ENCODE measurements at places on chromosomes 5 and 9.

- DNase-seq: no peak
These were observed 358.8 kb upstream of the TRPC7 start for GRCh38 chr5:136724161-136724560.

- DNase-seq: no peak
These were observed 8.2 kb downstream of the SLC22A4 start for GRCh38 chr5:132302413-132302812.

DNA sequence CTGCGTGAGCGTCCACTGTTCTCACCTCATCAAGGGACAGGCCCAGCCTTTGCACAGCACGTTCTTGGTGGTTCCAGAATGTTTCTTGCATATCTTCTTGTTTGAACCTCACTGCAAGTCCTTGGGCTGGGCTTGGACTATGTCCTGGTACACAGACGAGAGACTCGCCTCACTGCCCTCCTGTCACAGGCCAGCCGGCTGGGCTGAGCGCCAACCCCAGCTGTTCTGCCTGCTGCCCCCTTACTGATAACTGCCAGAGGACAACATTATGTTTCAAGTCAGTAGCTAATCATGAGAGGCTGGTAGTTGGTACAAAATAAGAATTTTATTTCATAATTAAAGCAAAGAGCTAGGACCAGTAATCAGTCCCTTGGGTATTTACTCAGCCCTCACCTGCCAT, 52.8 kb upstream of the LRRTM2 start:
- no peak for DNase-seq

- DNase-seq: peak; percentile 74
These were observed 53.6 kb downstream of the GPR107 start for GRCh38 chr9:130107234-130107861.

DNA sequence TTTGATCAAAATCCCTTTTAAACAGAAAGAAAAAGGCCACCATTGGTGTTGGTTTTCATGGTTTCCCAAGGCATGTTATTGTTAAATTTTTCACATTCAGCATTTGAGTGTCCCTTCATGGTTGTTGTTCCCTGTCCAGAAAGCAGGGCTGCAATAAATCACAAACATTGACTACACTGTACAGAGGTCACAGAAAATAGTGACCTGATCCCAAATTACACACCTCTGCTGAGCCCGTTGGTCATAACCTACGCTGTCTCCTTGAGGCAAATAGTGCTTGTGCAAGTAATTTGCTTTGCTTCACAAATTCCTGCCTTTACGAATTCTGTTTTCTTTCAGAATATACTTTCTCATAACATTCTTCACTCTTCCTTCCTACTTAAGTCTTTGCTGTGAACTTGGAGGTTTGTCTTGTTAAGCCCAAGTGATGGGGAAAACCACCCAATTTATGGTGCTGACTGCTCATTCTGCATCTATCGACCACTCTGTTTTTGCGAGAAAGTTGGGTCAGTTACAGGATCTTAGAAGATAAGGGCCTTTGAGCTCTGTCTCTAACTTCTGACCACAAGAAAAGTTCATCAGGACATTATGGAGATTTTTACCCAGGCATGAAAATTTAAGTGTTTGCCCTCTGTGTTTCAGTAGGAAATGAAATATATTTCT, 16.0 kb downstream of the PIK3R1 start:
- no peak for DNase-seq

- no peak for DNase-seq
These were observed 70.5 kb upstream of the LRRTM2 start for GRCh38 chr5:138945421-138946240.

DNA sequence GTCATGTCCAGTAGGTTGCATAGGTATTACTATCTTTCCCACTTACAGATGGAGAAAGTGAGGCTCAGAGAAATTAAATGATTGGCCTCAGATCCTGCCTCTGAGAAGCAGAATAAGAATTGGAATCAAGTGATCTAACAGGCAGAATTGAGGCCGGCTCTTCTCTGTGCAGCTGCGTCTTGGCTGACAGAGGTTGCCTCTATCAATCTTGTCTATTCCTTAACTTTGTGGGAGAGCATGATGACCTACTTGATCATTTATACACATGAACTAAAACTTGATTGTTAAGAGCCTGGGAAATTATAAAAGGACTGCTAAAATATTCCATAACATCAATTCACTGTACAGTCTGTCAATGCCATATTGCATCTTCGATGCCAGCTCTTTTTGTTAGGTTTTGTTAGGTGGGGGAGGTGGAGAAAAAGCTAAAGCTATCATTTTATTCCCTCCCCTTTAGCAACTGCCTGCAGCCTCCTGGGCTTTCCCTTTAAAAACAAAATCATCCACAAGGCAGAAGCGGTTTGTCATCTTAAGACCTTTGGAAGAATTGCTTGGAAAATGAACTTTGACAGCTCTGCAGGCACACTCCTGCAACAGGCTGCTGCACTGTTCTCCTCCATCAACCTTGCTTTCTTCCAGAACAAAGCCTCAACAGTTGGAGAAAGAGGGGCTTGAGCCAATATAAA, 247.4 kb downstream of the SMARCA2 start:
- no peak for DNase-seq

DNA sequence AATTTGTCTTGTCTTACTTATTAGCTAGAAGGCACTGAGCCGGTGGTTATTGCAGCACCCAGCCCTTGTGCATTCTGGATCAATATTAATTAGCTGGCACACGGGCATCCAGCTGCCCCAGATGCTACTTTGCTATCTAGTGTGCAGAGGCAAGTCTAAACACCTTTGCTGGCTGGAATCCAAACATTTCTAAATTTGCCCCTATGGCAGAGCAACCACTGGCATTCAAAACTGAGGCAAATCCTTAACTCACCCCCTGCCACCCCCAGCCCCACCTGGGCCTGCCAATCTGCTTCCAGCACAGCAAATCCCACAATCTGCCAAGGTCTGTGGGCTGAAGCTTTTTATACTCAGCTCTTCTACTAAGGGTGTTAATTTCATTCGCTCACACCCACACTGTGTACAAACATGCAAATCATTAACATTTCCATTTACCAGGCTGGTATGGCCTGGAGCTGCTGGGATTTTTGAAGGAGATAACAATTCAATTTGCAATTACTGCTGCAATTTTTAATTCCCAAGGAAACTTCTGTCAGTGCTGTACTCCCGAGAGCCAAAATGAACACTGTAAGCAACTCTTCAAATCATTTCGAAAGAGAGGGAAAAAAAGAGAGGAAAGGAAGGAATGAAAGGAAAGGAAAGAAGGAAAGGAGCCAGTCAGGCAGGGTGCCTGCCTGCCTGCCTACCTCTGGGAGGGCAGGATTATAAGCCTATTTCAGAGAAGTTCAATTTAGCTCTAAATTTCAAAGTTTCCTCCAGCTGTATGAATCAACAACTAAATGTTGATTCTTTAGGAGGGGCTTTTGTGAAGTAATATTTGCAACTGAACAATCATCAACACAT, 35.5 kb downstream of the RAPGEF1 start:
- DNase-seq: no peak

GRCh38 chr5:55062039-55062779, 38.2 kb downstream of the GZMK start:
- DNase-seq: no peak

- DNase-seq: no peak
These were observed 877 bp upstream of the CAMSAP1 start for GRCh38 chr9:135908093-135908753.

DNA sequence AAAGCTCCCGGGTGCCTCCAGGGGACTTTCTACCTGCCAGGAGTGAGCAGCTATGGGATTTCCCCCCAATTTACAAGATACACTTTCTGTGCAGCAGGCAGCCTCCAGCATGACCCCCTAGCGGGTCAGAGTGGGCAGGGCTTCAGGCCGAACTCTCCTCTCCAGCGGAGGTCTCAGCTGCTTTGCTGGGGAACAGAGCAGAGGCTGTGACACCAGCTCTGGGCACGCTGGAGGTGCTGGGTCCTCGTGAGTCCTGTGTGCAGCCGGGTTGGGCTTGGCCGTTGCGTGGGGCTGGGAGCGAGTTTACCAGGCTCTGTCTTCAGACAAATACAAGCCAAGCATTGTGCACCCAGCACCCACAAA, 2.9 kb downstream of the NRARP start:
- no peak for DNase-seq

Data from activated CD4-positive, alpha-beta T cell treated with anti-CD3 and anti-CD28 coated beads for 1 hour (primary cell).